ENCODE measurements at places on chromosomes 4 and X.

DNA sequence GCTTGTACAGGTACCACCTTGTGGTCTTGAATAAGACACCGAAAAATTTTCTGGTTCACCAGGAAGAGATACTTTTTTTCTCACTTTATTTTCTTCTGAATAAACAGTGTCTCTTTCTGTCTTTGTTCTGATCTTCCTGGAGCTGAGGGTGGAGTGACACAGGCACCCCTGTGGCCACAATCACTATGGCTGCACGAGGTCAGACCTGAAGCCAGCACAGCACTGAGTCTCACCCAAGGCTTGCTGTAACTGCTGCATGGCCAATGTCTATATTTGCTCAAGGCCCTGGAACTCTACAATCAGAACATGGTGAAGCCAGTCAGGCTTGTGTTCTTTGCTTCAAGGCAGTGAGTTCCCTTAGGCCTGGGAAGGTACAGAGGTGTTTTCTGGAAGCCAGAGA, 87.2 kb downstream of the GPR174 start:
- no peak for DNase-seq

- DNase-seq, result no peak
These were observed 1.1 kb downstream of the ADH1C start for GRCh38 chr4:99351487-99351886.

GRCh38 chr4:138305050-138305449, 62.9 kb upstream of the SLC7A11 start:
- no peak for DNase-seq

GRCh38 chrX:43718546-43718945, 62.4 kb downstream of the MAOA start:
- DNase-seq, result no peak

- DNase-seq, result no peak
These were observed 355.1 kb upstream of the CLNK start for GRCh38 chr4:11039634-11040131.

- DNase-seq, result no peak
These were observed 552 bp upstream of the AFF1 start for GRCh38 chr4:86934147-86934770.

DNA sequence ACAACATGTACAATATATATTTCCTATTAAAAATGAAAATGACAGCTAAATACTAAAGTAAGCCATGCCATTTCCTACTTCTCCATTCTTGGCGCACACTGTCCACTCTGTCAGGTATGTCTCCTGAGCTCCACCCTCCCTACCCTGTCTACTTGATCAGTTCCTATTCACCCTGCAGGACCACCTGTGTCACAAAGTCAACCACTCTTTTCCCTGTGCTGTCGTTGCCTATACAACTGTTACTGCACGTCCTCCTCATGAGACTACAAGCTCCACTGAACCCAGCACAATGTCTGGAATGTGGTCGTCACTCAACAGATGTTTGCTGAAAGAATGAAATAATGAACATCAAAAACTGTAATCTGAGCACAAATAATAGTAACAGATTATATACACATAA, 54.9 kb downstream of the SLC9A7 start:
- no peak for DNase-seq

- DNase-seq, result no peak
These were observed 21.2 kb downstream of the ZIC3 start for GRCh38 chrX:137587151-137587550.

- no peak for DNase-seq
These were observed 223.2 kb downstream of the PRDM5 start for GRCh38 chr4:120699354-120699753.

DNA sequence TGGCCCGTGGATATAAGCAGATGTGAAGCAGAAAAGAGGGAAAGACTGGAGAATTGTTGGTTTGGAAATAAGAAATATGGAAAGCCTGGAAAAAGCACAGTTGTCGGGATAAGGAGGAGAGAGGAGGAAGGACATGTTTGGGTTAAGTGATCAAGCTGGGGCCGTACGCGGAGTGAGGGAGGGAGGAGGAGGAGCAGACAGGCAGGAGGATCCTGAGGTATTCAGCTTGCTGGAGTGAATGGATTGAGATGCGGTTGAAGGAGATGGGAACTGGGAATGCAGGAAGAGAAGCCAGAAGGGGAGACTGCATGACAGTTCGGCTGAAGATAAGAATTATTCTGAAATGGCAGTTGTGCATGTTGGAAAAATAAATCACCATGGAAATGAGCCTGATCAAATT, 21.2 kb downstream of the ZFP42 start:
- DNase-seq, result no peak

All from cortex of kidney (tissue), 1 donor.